HCT116 (cell line): ENCODE measurements at places on chromosomes 12 and 14. TPM values are rescaled to one million over a fixed set of nuclear protein-coding genes. Genes with fewer than 3 reads are reported as not detected.

Gene SYNE3
- 3.6 TPM for total RNA-seq

Gene PROX2
- total RNA-seq, result not detected

DNA sequence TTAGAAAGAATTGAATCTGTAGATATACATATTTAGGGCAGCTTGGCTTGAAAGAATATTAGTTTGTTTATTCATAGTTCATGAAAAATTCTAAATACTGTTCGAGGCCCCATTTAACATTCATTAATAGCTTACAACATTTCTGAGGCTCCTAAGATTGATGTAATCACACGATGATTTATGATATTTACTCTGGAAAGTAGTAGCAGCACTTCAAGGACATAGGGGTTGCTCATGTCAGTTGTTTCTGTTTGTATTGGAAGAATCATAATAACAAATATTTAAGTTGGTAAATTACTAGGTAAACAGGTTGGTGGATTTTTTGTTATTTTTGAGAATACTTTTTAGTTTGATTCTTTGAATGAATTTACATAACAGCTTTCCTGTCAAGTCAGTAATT lies 30.4 kb downstream of the CAND1 start:
- H3K36me3 ChIP-seq, result peaks cover 22% of the 10 kb centered on the region
- no peaks in the 10 kb centered on the region for H3K4me1 ChIP-seq
- H3K4me3 ChIP-seq, result no peak overlapping the region
- no peak overlapping the region for H3K27ac ChIP-seq
- H3K27me3 ChIP-seq, result no peaks in the 10 kb centered on the region

DNA sequence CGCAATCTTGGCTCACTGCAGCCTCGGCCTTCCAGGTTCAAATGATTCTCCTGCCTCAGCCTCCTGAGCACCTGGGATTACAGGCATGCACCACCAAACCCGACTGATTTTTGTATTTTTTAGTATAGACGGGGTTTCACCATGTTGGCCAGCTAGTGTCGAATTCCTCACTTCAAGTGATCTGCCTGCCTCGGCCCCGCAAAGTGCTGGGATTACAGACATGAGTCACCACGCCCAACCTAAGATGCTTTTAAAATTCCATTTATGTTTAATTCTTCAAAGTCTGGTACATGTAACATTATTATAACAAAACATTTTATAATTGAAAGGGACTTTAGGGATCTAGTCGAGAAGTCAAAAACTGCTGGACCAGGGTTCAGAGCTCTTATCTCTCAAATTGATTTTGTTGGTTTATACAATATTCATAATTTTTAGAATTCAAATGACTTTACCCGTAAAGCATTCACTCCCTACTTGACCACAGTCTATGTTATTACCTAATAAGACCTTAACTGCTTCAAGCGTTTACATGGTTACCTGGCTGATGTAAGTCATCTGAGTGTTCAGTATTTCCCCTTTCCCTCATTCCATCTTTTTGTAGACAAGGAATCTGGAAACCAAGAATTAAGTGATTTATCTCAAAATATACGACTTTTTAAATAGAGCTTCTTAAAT lies 28.2 kb downstream of the RAP1B start:
- no peaks in the 10 kb centered on the region for H3K36me3 ChIP-seq
- DNase-seq, result no peak
- no peaks in the 10 kb centered on the region for H3K27me3 ChIP-seq
- no peak overlapping the region for H3K27ac ChIP-seq

GRCh38 chr12:124456652-124457152 lies 110.7 kb downstream of the NCOR2 start:
- peaks cover 19% of the 10 kb centered on the region for H3K4me1 ChIP-seq
- H3K27ac ChIP-seq, result no peak overlapping the region
- H3K36me3 ChIP-seq, result no peaks in the 10 kb centered on the region
- H3K27me3 ChIP-seq, result no peaks in the 10 kb centered on the region

GRCh38 chr12:14769466-14769968 lies 33.8 kb downstream of the WBP11 start:
- H3K4me3 ChIP-seq, result peak overlapping the region; percentile 72
- no peaks in the 10 kb centered on the region for H3K27me3 ChIP-seq
- peaks cover 19% of the 10 kb centered on the region for H3K4me1 ChIP-seq
- no peak for DNase-seq

- no peak overlapping the region for H3K4me3 ChIP-seq
- H3K27me3 ChIP-seq, result no peaks in the 10 kb centered on the region
- no peaks in the 10 kb centered on the region for H3K4me1 ChIP-seq
- no peak overlapping the region for H3K27ac ChIP-seq
- DNase-seq, result no peak
These were observed 121.8 kb upstream of the PLXNC1 start for GRCh38 chr12:94026596-94026995.
